ENCODE measurements at places on chromosomes 12 and 14. TPM values are rescaled to one million over a fixed set of nuclear protein-coding genes. Genes with fewer than 3 reads are reported as not detected.

OAS2 gene
- total RNA-seq, result 0.15 TPM

TDRD9 gene
- not detected for total RNA-seq

WDHD1 gene
- 13.5 TPM for total RNA-seq

METTL17 gene
- total RNA-seq, result 70.7 TPM

Data from A549 treated with RU486 at 1 μM for 4 hours (cell line).